ENCODE measurements at places on chromosomes 6 and 20.

DNA sequence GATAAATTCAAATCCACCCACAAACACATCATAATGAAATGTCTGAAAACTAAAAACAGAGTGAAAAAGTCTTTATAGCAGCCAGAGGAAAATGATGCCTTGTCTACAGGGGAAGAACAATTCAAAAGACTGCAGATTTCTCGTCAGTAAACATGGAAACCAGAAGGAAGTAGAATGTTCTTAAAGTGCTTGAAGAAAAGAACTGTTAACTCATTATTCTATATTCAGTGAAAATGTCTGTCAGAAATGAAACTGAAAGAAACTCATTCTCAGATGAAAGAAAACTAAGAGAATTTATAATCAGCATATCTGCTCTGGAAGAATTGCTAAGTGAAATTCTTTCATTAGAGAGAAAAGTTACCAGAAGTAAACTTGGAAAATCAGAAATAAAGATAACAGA, 416.1 kb downstream of the TBC1D32 start:
- DNase-seq = no peak

- no peak for DNase-seq
Measured at GRCh38 chr20:40771308-40771610, 82.2 kb upstream of the MAFB start.

DNA sequence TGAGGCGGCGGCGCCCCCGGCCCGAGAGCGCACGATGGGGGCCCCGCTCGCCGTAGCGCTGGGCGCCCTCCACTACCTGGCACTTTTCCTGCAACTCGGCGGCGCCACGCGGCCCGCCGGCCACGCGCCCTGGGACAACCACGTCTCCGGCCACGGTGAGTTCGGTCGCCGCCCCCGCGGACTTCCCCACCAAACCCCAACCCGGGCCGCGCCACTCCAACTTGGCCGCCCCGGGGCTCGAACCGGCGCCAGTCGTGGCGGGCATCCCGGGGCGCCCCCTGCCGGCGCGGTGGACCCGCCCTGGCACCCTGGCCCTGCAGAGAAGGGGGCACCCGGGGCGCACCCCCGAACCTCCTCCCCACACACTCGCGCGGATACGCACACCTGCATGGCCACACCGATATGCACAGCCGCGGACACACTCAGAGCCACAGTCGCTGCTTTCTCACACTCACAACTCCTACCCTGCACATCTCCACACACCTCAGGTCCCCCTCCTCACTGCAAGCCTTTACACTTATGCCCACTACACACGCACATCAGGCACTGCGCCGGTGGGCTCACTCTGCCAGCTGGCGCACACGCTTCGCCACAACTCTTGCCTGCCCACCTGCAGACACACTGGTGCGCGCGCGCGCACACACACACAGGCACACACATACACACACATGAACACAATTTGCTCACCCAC, 535 bp downstream of the VSTM2L start:
- no peak for DNase-seq

DNA sequence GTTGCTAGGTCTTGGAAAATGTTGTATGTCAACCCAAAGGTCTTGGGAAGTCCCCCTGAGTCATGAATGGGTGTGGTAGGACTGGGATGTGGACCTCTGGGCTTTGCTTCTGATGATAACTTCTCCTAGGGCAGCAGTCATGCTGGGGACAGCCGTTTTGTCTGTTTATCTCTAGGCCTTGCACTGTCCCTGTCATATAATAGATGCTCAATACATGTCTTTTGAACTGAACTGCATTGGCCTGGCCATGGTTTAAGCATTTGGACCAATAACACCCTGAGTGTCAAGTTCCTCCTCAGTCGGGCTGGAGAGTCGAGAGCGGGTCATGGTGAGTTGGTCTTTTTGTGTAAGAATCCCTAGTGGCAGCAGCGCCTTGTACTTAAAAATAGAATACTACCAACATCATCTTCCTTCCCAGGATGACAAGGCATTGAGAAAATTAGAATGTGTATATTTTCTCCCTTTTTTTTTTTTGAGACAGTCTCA, 43.1 kb downstream of the E2F3 start:
- DNase-seq = no peak

GRCh38 chr6:36916126-36916525, 30.4 kb downstream of the C6orf89 start:
- DNase-seq = no peak

- no peak for DNase-seq
Measured at GRCh38 chr6:139925894-139926641, 551.6 kb upstream of the CITED2 start.

DNA sequence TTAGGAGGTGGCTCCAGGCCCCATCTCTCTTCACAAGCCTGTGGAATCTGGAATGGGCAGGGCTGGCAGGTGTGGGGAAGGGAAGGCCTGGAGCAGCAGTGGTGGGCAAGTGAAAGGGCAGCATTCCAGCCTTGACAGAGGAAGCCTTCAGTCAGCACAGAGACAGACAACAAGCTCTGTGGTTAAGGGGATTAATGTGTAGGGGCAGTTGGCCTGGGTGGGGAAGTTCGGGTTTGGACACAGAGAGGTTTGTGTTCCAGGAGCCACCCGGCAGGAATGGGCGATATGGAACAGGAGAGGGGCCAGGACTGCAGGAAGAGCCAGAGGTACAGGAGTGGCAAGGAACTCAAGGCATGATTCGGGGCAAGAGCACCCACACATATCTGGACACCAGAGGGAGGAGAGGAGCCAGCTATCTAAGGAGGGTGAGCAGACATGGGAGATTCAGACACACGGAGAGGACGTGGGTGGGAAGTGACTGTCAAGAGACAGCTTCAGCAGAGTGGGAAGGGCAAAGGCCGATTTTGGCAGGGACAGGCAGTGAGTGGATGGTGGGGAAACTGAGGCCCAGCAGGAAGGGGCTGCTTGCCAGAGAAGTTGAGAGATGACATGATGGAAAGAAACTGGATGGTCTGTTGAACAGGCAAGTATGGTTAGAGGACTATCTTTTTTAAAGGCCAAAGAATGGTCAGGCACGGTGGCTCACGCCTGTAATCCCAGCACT, 2.5 kb upstream of the SLC44A4 start:
- DNase-seq = no peak

GRCh38 chr6:16624636-16625290, 136.5 kb downstream of the ATXN1 start:
- no peak for DNase-seq

- no peak for DNase-seq
Measured at GRCh38 chr20:48295445-48295903, 510.2 kb upstream of the SULF2 start.
